ENCODE measurements at places on chromosomes 7 and 10.
A peak's percentile ranks its signal among the peaks of the same experiment; 100 is the strongest.

DNA sequence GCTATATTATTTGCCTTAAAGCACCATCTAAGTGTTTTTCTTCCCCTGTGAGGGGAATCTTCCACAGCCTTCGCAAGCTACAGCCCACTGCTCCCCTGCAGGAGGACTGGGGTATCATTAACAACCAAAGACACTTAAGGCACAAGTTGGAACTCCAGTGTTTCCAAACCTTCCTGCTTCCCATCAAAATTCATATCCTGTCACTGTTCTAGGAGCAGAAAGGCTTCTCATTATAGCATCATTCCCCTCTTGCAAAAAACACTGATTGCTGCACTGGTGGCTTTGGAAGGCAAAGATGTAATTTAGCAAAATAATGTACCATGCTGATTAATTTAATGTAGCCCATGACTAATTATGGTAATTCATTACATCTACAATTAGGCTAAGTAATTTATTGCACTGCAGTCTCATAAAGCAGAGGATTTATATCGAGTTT, 207.2 kb downstream of the SKAP2 start:
- DNase-seq, result no peak

GRCh38 chr10:20454331-20454730, 442.8 kb downstream of the NEBL start:
- no peak for DNase-seq

GRCh38 chr10:10777279-10777678, 240.4 kb upstream of the CELF2 start:
- no peak for DNase-seq

GRCh38 chr7:102101111-102101551, 185.5 kb upstream of the SH2B2 start:
- no peak for DNase-seq

DNA sequence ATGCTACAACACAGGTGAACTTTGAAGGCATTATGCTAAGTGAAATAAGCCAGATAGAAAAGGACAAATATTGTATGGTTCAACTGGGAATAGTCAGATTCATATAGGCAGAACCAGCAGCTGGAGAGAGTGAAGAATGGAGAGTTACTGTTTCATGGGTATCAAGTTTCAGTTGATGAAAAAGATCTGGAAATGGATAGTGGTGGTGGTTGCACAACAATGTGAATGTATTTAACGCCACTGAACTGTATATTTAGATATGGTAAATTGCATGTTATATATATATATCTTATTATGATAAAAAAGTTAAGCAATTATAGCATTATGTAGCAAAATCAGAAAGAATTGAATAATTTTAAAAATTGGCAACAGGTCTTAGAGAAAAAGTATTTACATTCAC, 3.9 kb downstream of the LMBR1 start:
- DNase-seq, result no peak

DNA sequence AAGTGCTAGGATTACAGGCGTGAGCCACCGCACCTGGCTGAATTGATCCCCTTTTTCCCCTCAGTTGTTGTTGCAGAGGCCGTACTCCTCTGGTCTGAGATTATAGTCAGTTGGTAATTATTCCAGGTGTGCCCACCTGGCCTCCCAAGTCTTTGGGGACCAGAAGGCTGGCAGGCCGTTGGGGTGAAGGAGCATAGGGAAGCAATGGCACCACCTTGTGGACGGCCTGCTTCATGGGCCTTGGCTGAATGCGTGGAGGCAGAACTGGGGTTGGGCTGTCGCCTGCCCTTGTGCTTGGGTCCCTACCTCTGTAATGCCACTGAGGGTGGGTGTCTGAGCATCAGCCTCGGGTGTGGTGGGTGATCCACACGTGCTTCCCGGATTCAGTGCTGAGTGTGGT, 125.7 kb downstream of the RGS10 start:
- DNase-seq, result peak; percentile 77

- DNase-seq, result no peak
These were observed 550.3 kb downstream of the GRM8 start for GRCh38 chr7:126702242-126703016.

DNA sequence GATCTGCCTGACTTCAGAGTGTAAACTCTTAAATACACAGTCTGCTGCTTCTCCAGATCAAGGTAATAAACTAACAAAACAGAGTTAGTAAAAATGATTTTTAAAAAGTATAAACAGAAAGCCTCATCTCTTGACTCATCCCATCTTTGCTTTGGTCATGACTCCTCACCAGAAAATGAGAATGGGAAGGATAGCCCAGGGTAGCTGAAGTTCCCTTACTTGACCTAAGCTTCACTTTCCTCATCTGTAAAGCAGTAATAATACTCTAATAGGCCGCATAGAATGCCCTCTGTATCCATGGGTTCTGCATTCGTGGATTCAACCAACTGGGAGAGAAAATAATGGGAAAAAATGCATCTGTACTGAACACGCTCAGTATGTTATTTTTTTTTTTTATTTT, 11.3 kb upstream of the SLC25A28 start:
- no peak for DNase-seq

- no peak for DNase-seq
These were observed 22.8 kb upstream of the FOXL3 start for GRCh38 chr7:266851-267840.

DNA sequence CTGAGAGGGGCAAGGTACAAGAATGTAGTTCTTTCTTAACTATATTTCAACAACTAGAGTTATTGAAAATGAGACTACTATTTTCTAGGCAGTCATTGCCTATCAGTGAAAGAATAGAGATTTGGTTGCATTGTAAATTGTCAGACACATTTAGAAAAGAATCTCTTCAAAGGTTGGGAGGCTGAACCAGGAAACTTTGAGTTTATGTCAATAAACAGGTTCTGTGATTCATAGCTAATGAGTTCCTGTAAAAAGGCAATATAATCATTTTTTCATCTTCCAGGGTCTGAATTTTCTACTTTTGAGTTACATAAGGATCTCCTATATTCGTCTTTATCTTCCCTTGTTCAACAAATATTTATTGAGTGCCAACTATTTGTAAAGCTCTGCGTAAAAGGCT, 47.1 kb downstream of the MAGI2 start:
- DNase-seq, result no peak

GRCh38 chr7:18828994-18829857, 288.2 kb downstream of the TWIST1 start:
- no peak for DNase-seq

DNA sequence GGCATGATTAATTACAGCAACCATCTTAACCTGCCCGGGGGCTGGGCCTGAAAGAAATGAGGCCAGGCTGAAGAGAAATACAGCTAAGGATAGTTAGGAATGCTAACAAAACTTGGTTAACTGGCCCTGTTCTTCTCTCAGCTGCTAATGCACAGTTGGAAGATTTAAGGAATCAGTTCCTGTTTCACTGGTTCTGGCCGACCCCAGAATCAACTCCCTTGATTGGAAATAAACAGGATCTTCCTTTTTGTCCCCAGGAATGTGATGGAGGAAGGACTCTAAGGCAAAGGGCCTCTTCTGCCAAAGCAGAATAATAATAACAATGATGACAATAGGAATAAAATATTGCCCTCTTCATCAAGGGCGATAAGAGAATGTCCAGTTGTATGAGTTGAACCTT, 3.5 kb upstream of the LRMDA start:
- DNase-seq, result no peak

DNA sequence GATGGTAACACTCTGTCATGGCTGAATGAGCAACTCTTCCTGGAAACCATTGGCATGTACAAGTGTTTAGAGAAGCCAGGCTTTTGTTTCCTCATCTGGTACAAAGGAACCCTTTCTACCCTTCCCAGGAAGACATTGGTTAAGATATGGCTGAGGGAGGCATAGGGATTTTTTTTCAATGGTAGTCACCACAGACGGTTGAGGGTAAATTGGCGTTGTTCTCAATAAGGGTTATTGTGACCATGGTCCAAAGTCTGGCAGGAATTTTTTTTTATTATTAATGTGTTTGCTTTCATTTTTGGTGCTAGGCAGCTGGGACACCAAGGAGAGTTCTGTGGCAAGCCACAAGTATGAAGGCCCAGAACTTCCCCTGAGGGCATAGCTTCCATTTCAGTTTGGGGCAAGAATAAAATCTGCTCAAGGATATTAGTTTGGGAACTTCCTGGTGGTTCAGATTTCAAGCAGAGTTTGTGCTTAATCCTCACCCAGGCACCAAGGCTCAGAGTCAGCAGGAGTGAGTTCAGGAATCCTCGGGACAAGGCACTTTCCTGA, at the start of gene PLEKHS1:
PLEKHS1 (plus strand) TSS at position 502 of the 552 bp plus-strand sequence. CDS start 3,596 bp downstream, outside the sequence.
- no peak for DNase-seq
